Tongue (tissue), 3 donors: ENCODE measurements at places on chromosomes 4 and X. TPM values are rescaled to one million over a fixed set of nuclear protein-coding genes. Genes with fewer than 3 reads are reported as not detected.

Gene GPR173
- total RNA-seq: 3.1 TPM

Gene TCEAL7
- total RNA-seq: 292 TPM

Gene CPEB2
- 13.6 TPM for total RNA-seq

Gene SPACA5
- not detected for total RNA-seq

Gene ADH1B
- 12.5 TPM for total RNA-seq

Gene KLKB1
- total RNA-seq: 1.2 TPM

Gene HSFX4
- not detected for total RNA-seq

Gene KLF8
- 9.8 TPM for total RNA-seq

Gene MAGED2
- 803 TPM for total RNA-seq

Gene ASB5
- 206 TPM for total RNA-seq

Gene FAM200B
- total RNA-seq: 42.2 TPM

DNA sequence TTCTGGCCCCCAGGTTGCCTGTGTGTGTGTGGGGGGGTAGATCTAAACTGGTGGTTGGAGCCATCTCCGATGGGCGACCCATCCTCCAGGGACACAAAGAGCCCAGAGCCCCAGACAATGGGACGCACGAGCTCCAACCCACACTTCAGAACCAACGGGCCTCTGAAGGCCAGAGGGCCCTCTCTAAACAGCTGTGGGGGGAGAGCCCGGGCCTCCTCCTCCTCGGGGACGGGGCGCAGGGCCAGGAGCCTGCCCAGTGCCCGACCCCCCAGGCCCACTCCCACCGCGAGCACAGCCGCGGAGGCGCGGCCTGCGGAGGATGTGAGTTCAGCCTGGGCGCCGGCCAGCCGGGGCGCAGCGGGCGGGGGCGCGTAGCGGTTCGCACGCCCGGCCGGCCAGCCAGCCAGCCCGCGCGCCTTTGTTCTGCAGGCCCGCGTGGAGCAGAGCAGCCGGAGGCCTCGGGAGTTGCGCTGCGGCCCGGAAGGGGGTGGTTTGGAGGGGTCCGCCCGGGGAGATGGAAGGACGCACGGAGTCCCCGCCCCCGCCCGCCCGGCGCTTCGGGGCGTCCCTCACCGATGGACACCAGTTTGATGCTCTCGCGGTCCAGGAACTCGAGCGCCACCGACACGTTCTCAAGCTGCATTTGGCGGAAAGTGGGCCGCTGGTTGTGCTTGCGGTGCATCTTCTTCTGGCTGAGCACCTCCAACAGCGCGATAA, 4.0 kb downstream of the FLNA start:
- peak; percentile 50 for DNase-seq

- no peak for DNase-seq
Observed at GRCh38 chr4:129231945-129232588, 136.1 kb downstream of the C4orf33 start.

DNA sequence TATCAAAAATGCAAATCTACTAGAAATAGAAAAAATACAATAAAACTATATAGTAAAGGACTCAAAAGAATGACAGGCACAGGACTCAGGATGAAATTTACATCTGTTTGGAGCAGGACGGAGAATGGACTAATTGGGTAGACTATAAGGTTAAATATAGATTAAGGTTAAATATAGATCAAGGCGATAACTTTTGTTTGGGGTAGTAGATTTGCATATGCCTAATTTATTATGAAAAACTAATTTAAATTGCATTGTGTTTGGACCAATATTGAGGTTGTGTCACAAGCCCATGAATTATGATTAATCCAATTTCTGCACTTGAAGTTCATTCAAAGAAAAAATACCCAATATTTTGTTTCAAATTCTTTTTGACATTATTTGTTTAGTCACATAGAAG, 31.0 kb downstream of the MTHFD2L start:
- DNase-seq: no peak

DNA sequence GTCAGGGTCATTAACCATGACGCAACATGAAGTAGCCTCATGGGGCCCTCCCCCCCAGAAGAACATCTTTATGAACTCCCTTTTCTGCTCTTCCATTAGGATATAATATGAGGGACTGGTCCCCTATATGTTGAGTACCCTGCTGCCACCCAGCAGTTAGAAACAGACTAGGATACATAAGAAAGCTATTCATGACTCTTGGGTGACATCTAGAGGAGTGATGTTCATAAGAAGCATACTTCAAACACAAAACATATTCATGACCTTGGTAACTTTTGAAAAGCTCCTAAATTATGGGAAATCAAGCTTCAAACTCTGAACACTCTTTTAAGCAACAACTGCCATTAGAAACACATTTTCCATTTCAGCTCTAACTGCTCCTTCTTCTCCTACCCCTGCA, 155.2 kb upstream of the SPIN4 start:
- DNase-seq: peak; percentile 45

- no peak for DNase-seq
Observed at GRCh38 chr4:9895333-9895705, 113.9 kb downstream of the DRD5 start.

DNA sequence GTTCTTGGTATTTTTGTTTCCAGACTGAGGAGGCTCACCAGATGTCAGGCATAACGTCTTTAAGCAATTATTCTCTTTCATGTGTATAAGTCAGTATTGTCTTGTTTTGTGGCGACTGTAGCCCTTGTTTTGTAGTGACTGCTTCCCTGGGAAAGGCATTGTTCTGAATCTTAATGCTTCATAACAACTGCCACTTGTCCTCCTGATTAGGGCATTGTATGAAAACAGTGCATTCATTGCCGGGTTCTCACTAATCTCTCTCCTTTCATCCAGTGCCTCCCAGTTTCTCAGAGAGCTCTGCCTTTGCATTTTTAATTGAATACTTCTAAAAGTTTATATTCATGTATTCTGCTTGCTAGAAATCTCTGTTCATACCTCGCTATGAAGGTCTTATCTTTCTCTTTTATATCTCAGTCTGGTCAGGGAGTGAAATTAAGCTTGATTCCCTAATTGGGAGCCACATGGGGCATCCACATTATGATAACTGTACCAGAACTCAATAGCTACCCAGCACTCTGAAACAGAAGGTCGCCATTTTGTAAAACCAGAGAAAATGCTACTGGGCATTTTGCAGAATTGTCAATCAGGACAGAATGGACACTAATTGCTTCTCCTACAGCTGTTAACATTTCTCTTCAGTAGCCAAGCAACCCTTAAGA, 149.8 kb downstream of the GBA3 start:
- no peak for DNase-seq

- DNase-seq: peak; percentile 31
Observed at GRCh38 chr4:161186012-161186411, 977.8 kb downstream of the FSTL5 start.

GRCh38 chrX:10106806-10107205, 50.0 kb upstream of the CLCN4 start:
- DNase-seq: peak; percentile 66

GRCh38 chr4:17709763-17710068, 71.7 kb downstream of the FAM184B start:
- DNase-seq: no peak

GRCh38 chr4:84496706-84497503, 2.2 kb downstream of the NKX6-1 start:
- DNase-seq: peak; percentile 30

- no peak for DNase-seq
Observed at GRCh38 chr4:140615451-140615850, 46.7 kb upstream of the UCP1 start.

GRCh38 chr4:7160439-7160838, 31.9 kb upstream of the SORCS2 start:
- DNase-seq: no peak

DNA sequence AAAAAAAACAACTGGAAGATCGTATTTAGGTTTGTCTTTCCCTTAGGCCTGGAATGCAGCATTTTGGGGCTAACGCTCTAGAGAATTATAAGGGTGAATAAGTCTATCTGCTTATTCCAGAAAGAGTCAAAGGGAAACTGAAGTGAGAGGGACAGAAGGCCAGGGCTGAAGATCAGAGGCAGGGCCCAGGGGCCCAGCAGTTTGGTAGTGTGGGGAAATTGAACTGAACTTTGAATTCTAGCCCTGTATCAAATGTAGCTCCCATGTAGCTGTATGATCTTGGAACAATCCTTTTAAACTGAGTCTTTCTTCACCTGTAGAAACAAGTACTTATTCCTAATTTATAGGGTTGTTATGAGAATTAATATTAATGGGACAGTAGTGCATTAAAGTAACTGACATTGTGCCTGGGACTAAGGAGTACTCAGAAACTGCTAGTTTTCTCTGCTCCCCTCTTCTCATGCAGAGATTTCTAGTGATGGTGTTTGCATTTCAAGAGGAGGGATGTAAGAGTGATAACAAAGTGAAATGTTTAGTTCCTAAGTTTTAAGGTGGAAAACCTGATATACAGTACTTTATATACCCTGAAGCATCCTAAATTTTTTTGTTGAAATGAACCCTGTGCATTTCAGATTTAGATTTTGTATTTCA, 30.4 kb downstream of the STOX2 start:
- no peak for DNase-seq

- DNase-seq: no peak
Observed at GRCh38 chr4:7223541-7223940, 31.2 kb downstream of the SORCS2 start.

- DNase-seq: no peak
Observed at GRCh38 chr4:96524311-96524875, 684.5 kb downstream of the PDHA2 start.

DNA sequence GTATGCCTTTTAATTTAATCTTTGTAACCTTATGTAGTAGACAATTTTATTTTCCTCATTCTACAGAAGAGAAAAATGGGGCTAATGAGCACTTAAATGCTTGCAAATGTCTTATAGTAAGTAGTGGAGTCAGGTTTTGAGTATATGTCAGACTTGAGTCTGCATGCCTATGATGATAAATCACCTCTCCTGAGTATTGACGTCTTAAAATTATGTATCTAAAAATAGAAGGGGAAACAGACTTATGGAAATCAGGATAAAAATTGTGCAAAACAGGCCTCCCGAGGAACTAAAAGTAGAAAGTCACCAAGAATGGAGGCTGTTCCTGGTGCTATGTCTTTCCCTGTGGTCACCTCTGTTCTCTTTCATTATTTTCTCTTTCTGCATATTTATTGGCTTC, 92.7 kb downstream of the STIM2 start:
- DNase-seq: no peak

DNA sequence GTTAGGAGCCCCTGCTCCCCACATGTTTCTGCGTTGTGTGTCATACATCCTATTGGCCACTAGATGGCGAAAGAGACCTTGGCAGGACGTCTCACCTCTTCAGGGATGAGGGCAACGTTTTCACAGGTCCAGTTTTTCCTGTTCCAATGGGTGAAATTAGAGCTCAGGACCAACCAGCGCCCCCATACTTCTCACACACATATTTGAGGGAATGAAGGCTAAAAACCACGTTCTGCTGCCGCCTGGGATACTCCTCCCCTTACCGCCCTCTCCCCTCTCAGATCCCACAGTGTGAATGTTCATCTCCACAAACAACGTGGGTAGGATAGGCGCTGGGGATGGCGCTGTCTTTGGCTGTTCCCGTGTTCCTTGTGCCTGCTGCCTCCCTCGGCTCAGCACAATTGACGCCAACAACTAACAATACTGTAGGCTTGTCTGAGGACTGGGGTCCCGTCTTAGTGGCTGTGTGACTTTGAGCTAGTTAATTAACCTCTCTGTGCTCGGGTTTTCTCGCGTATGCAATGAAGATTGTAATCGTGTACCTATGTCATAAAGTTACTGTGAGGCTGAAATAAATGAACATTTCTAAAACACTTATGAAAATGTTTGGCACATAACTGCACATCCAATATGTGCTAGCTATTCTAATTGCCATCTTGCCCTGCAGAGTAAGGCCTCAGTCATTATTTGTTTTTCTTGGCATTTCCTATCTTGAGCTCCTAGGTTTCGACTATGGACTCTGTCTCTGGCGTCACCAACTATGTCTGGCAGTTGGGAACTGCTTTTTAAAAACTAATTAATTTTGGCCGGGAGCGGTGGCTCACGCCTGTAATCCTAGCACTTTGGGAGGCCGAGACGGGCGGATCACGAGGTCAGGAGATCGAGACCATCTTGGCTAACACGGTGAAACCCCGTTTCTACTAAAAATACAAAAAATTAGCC, 181.3 kb upstream of the STK26 start:
- DNase-seq: peak; percentile 72
